ENCODE measurements at places on chromosomes 1 and 21.

DNA sequence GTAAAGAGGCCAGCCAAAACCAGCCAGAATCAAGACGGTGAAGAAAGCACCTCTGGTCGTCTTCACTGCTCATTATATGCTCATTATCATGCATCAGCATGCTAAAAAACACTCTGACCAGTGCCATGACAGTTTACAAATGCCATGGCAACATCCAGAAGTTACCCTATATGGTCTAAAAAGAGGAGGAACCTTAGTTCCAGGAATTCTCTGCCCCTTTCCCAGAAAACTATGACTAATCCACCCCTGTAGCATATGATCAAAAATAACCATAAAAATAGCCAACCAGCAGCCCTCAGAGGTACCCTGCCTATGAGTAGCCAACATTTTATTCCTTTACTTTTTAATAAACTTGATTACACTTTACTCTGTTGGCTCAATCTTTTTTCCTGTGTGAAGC, 34.2 kb upstream of the PBX1 start:
- DNase-seq: no peak

DNA sequence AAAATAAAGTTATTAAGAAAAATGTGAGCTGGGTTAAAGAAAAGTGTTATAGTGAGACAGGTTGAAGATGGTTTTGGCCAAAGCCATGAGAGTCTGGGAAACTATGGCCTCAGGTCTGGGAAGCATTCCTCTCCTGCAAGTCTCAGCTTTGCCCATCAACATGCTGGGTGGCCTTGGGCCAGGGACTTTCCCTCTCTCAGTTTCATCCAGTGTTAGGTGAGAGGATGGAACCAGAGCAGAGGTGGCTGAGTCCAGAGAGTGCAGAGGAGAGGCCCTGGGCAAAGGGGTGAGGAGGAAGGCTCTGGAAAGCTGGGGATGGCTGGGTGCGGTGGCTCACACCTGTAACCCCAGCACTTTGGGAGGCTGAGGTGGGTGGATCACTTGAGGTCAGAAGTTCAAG, 10.5 kb downstream of the PADI2 start:
- no peak for DNase-seq

- no peak for DNase-seq
Measured at GRCh38 chr1:206944703-206945102, 1.6 kb downstream of the PIGR start.

- no peak for DNase-seq
Measured at GRCh38 chr1:51559064-51559500, 40.0 kb upstream of the EPS15 start.

GRCh38 chr1:241323514-241324195, 33.4 kb downstream of the RGS7 start:
- peak; percentile 21 for DNase-seq

DNA sequence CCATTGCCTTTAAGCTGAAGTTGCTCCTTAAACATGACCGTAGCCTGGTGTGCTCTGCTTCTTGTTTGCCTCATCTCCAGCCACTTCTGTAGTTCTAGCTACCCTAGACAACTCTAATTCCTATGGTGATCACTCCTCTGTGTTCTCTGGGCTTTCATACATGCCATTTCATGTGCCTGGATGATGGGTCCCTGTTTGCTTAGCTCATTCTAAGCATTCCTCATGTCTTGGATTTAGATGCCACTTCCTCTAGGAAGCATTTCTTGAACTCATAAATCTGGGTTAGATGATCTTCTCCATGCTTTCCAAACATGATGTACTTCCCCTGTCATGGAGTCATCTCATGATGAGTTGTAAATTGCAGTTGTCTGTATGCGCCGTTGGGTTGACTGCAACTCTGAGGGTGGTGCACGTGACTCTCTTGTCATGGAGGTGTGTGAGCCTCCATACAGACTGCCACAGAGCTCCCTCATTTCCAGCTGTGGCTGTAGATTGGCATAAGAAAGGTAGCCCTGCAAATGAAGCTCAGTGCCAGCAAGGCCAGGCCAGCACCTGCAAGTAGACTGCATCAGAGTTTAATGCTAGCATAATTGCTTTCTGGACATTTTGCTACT, 77.2 kb downstream of the LAMC1 start:
- no peak for DNase-seq

GRCh38 chr1:91400133-91400725, 4.4 kb downstream of the HFM1 start:
- no peak for DNase-seq

- no peak for DNase-seq
Measured at GRCh38 chr1:212973899-212974298, 23.6 kb downstream of the VASH2 start.

- no peak for DNase-seq
Measured at GRCh38 chr1:11481019-11481418, 2.1 kb downstream of the DISP3 start.
